ENCODE measurements at places on chromosomes 2 and 18.

DNA sequence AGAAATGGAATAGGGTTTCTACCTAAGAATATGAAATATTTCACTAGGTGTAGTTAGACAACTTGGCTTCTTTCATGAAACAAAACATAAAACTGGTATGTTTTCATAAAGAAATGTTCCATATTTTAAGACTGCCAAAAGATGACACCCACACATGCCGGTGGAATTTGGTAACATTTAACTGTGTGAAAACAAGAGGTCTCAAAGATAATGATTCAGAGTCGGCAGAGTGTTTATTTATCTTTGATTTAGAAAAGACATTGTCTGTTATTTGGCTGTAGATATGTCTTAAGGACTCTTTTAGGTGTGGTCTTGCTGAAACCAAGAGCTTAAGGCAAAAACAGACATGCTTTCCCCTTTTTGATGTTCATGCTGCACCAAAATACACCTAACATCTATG, 63.5 kb upstream of the FN1 start:
- DNase-seq, result no peak

DNA sequence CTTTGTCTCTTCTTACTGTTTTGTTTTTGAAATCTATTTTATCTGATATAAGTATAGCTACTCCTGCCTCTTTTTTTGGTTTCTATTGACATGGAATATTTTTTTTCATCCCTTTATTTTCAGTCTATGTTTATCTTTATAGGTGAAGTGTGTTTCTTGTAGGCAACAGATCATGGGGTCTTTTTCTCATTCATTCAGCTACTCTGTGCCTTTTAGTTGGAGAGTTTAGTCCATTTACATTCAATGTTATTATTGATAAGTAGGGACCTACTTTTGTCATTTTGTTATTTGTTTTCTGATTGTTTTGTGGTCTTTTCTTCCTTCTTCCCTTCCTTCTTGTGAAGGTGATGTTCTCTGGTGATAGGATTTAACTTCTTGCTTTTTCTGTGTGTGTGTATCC, 60.0 kb upstream of the STK39 start:
- no peak for DNase-seq

DNA sequence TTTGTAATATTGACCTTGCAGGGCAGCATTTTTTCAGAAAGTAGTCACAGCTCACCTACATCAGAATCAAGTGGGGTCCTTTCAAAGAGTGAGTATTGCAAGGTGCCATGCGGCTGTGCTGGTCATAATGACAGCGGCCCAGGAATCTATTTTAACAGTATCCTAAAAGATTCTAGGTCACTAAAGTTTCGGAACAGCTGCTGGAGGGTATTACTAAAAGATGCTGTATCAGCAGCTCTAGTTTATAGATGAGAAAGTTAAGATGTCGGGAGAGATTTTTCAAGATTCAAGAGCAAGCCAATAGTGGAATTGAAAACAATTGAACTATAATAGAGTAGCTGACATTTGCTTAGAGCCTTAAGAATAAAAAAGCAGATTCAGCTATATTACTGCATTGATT, 336.0 kb downstream of the SLC8A1 start:
- no peak for DNase-seq

GRCh38 chr2:82478641-82479040, 1980.4 kb downstream of the SUCLG1 start:
- no peak for DNase-seq

GRCh38 chr2:238015705-238016104, 45.1 kb upstream of the SCLY start:
- no peak for DNase-seq

DNA sequence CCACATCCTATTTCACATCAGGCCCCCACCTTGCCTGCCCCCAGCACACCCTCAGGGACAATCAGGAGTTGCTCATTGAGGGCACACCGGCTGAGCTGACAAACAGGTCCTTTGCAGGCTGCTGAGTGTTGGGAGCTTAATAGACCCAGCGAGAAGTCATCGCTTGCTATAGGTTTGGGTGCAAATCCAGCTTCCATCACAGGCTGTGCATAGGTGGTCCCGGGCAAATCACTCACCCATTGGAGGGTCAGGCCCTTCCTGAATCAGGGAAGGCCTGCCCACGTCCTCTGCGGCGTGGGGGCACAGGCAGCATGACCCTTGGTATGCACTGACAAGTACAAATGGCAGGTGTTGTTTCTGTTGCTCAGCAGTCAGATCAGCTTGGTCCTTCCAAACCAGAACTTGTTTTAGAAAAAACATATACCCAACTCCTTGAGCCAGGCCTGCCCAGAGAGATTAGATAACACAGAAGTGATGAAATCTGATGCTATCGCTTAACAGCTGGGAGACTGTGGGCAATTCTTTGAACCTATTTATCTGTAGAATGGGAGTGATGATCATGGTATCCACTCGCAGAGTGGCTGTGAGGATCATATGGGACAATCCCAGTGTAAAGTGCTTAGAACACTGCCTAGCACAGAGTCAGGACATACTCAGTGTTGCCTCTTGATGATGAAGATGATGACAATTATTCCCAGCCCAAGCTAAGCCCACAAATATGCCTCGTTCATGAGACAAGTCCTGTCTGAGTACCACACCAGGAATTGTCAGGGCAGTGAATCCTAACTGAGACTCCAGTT, 34.9 kb downstream of the SMAD7 start:
- DNase-seq, result no peak

DNA sequence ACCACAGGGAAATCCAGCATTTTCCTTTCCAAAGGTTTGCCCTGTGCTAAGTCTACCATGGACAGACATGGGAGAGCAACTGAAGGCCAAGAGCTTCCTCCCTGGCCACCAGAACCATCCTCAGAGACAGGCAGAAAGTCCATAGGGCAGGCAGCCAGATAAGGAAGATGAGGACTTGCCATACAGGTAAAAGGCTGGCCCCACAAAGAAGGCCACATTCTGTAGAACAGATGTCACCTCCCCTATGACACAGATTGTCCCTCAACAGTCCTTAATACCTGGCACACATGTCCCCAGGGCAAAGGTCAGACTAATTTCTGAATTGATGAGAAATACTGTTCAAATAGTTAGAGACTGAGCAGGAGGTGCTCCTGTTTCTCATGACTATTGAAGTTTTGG, 52.0 kb downstream of the FECH start:
- no peak for DNase-seq

GRCh38 chr18:46282646-46283045, 178.5 kb downstream of the HAUS1 start:
- no peak for DNase-seq

DNA sequence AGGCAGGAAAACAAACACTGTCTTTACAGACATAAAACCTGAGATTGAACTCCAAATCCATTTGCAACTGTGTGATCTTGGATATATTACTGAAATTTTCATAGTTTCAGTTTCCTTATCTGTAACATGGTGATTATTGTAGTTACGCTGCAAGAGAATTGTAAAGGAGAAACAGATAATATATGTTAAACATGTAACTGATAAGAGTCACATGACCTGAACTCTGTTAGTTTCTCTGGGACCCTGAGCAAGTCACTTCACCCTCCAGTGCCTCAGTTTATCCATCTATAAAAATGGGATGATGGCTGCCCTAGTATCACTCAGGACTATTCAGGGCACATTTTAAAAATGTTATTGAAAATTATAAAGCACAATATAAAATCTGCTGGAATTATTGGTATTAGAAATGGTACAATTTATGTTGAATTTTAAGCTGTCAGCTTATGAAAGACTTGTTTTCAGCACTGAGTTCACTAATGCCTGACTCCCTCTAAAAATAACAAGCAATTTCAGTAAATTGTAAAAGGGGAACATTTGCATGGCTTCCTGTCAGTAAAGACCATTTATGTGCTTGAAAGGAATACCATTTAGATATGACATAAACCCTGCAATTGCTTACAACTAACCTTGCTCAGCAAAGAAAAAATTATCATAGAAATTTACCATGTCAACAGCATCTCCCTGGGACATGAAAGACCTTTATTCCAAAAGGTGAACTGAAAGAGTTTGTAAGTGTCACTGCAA, 393.5 kb downstream of the RAD51AP2 start:
- DNase-seq, result no peak

DNA sequence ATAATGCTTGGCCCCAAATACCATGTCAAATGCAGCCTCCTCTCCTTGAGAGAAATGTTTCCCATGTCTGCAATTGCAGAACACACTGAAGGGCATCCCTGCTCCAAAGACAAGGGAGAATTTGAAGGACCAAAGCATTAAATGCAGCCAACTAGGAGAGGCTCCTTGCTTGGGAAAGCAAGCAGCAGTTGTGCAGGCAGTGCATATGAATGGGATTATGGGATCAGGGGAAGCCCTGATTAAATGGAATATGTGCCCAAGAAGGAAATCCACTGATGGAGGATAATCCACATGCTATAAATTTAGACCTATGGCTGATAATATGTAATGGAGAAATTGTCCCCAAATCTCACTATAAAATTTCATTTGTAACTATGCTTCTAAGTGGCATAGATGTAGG, 116.1 kb downstream of the NCKAP5 start:
- DNase-seq, result no peak

- DNase-seq, result no peak
Measured at GRCh38 chr2:129923265-129924091, 56.0 kb upstream of the RAB6C start.

GRCh38 chr2:17646081-17646554, 105.6 kb downstream of the VSNL1 start:
- DNase-seq, result no peak

- DNase-seq, result no peak
Measured at GRCh38 chr2:64274399-64275173, 130.4 kb upstream of the PELI1 start.
